ENCODE measurements at places on chromosomes 5 and 9.

- DNase-seq = no peak
Observed at GRCh38 chr5:147346006-147346561, 111.3 kb downstream of the STK32A start.

DNA sequence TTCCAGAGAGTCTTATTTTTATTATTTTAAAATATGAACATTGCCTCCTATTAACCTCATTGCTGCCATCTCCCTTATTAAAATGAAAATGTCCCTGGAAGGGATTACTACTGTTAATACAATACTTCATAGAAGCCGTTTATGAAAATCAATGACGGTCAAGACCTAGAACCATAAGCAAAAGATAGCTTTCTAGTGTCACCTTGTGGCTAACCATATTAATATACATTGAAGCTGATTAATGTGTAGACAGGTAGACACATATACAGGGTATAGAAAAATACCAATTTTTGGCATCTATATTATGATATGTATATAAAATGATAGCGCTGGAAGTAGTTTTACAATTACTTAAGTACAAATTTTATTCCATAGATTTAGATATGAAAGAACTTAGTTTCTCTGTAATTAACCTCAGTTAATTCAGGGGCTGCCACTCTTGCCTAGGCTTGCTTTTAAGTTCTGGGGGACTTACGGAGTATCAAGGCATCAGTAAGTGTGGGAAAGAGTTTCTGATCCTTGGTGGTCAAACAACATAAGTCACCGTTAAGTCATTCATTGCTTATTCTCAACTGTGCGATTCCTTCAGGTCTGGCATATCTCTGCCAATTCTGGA is 2.5 kb upstream of the YTHDC2 start:
- no peak for DNase-seq

DNA sequence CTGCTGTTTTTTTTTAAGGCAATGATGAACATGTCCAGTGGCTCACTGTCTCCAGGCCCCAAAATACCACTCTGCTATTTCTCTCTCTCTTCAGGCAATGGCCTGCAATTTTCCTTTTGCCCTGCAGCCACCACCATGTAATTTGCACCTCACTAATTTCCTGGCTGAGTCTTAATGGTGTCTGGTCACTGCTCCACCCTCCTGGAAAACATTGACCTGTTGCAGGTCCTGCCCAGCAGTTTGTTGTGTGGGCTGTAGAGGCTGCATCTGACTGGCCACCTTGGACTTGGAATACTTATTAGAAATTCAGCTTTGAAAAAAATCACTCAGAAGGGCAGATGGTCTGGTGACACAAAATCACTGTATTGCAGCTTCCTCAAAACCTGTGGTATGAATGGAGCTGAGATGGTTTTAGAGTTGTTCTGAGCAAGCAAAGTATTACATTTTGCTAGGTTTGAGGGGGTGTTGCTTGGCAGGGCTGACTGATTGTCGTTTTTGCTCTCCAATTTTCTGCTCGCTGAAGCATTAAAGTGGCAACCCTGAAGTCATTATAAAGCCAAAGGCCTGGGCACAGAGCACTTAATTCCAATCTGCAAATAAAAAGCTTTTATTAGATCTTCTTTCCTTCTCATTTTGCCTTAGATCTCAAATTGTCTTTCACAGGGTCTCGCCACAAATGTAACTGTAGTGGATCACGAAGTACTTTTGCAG is 134.8 kb downstream of the TMEM174 start:
- DNase-seq = no peak

DNA sequence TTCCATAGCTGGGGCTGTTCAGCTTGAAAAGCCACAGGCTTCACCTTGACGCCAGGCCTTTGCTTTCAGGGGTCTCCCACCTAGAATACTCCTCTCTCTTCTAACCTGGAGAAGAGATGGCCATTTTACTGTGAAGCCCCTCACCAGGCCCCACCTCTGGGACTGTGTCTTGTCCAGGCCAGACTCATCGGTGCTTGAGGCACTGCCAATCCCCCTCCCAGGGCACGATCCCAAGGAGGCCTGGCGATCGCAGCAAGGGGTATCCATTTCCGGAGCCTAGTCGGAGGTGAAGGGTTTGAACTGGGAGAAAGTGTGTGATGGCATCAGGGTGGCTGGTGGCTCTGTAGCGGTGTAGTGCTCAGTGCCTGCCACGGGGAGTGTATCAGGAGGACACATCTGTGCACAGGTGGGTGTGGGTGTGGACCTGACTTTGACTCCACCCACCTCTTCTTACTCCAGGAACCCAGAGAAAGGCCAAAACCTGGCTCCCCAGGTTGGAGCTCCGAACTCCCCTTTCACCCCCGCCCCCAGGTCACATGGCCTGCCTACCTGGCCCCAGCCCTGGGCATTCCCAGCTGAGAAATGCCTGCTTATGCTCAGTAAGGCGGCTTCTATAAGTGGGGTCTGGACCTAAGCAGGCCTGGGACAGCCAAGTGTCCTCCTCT is 27.4 kb upstream of the ENHO start:
- no peak for DNase-seq

DNA sequence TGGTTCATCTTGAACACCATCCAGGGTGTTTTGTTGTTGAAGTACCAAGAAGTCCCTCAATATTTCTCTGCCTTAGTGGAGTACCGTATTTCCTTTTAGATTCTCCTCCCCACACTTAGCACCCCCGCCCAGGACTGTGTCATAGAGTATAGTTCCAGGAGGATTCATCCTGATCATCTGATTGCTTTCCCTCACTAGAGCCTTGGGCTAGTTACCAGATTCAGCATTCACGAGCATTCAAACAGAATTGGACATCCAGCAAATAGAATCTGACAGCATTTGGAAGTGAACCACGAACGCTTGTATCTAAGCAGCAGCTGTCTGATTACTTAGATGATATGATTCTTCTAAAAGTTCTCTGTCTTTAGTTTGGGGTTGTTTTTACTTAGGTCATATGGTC is 248.1 kb upstream of the TAS2R1 start:
- no peak for DNase-seq

GRCh38 chr9:36572515-36573418 is at the start of gene MELK:
TSS of gene MELK (plus strand) at chr9:36572895. CDS start at chr9:36581682, 8,787 bp downstream.
- peak; percentile 54 for DNase-seq

DNA sequence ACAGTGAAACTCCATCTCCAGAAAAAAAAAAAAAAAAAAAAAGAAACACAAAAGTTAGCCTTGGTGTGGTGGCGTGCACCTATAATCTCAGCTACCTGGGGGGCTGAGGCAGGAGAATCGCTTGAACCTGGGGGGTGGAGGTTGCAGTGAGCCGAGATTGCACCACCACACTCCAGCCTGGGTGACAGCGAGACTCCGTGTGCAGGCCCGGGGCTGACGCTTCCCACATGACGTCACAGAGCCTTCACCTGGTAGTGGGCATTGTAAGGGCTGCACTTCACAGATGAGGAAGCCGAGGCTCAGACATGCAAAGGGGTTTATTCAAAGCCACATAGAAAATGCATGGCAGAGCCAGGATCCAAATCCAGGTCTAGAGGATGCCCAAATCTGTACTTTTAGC is 114.2 kb downstream of the GAPVD1 start:
- DNase-seq = no peak

GRCh38 chr5:137320056-137321045 is 178.8 kb downstream of the SPOCK1 start:
- DNase-seq = no peak

DNA sequence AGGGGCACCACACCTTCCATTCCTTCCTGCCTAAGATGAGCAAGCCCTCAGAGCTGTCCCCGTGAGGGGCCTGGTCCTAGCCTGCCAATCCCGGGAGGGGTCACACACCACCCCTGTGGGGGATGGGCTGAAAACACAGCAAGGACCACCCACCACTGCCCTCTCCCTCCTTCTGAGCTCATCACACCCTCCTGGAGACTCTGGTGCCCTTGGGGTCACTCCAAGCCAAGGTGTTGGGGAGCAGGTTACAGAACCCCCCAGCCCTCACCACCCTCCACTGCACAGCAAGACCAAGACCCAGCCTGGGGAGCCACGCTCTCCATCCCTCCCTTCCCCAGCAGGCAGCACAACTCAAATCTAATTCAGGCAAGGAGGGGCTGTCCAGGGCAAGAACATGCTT is 60.5 kb upstream of the PPP1R26 start:
- no peak for DNase-seq

GRCh38 chr5:16995372-16995771 is 59.3 kb upstream of the MYO10 start:
- DNase-seq = no peak
